HS-5 (cell line): ENCODE measurements at places on chromosomes 12 and 14.

DNA sequence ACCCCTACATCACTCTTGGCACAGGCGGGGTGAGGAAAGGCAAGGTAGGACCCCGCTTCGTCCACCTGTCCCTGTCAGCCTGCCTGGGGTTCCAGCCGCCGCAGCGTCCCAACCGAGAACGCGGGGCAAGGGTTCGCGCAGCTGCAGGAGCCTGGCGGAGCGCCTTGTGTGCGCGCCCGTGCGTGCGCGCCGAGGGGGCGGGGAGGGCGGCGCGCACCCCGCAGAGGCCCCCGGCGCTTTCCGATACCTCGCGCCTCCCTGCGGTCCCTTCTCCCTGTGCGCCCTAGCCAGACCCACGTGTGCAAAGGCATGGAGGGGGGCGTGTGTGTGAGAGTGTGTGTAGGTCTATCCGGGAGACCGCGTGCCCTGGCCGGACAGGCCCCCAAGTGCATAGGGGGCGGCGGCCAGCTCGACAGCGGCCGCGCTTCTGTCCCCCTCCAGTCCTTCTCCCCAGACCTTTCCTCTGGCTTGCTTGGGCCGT is 122.4 kb downstream of the TSPAN9 start:
- no peak for DNase-seq

- DNase-seq: no peak
Measured at GRCh38 chr12:52217223-52217622, 15.8 kb upstream of the KRT7 start.

GRCh38 chr12:69269736-69270135 is 30.4 kb downstream of the CPSF6 start:
- no peak for DNase-seq

- DNase-seq: peak; percentile 88
Measured at GRCh38 chr12:122449317-122449716, 26.8 kb upstream of the CLIP1 start.

- DNase-seq: no peak
Measured at GRCh38 chr12:116959198-116959460, 48.4 kb downstream of the FBXW8 start.

DNA sequence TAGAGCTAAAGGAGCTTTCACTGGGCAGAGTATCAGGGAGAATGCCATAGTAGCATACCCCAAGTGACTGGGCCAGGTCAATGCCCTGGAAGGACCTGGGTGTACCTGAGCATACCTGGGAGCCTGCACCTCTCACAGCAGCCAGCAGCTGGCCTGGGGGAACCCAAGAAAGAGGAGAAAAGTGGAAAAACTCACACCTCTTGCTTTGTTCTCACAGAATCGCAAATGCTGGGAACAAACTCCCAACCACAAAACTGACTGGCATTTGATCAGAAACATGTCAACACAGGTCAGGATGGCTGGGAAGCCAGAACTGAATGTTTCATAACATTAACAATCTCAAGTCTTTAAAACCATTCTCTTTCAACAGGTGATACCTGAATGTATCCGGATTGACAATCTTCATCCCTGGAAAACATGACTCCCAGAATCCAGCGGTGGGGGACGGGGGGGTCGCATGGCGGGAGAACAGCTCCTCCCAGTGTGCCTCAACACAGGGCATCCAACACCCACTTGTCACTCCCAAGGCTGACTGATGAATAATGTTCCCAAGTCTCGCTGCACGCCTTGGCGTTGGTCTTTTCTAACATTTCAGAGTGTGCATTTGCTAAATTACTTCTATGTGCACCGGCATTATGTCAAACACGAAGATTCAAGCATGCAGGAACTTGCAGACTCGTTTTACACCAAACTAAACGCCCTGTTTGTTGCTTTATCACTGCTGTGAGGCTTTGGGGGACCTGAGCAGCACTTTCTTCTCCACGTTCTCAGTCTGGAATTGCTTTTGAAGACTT is 7.9 kb downstream of the FOXN3 start:
- DNase-seq: no peak

DNA sequence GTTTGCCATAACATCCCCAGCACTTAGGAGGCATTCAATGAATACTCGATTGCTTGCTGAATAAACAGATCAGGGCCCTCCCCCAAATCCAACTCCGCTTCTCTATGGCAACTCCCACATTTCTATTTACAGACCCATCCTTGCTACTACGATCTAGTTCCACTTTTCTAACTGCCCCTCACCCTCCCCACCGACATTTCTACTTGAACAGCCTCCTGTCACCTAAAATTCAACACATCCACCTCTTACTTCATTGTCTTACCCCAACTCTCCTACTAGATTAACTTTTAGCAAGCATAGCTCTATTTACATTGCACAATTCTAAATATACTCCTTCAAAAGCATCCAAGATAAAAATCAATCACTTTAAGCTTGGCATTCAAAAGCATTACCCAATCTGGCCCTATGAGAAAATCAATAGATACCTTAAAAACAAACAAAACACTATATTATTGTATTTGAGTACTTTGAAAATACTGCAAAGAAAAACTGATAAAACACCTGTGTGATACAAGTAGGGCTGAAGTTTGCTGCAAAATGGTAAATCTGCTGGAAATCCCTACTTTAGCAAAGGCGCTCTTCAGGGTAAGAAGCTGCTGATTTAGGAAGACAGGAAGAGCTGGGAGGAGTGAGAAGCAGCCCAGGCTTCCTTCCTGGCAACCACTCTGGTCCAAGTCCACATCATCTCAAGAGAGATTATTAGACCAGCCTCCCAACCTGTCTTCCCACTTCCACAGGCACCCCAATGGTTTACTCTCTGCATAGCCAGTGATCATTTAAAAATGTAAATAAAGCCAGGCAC is 96.4 kb downstream of the HECTD4 start:
- no peak for DNase-seq

DNA sequence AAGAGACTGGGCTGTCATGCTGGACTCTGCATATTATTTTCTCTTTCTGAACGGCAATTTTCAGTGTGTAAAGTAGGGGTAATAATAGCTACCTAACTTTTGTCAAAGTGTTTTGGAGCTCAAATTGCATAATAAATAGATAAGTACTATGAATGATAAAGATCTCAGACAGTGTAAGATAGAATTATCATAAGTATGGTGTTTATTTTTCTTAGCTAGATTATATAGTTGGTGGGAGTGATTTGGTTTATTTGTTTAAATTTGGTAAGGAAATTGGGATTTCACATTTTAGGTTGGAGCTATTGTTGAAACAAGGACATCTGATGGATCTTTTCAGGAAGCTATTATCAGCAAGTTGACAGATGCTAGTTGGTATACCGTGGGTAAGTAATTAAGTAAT is 7.4 kb downstream of the ARID4A start:
- no peak for DNase-seq

GRCh38 chr14:96400495-96400894 is 8.6 kb downstream of the AK7 start:
- DNase-seq: no peak

GRCh38 chr14:61603736-61604135 is 91.6 kb upstream of the HIF1A start:
- no peak for DNase-seq

DNA sequence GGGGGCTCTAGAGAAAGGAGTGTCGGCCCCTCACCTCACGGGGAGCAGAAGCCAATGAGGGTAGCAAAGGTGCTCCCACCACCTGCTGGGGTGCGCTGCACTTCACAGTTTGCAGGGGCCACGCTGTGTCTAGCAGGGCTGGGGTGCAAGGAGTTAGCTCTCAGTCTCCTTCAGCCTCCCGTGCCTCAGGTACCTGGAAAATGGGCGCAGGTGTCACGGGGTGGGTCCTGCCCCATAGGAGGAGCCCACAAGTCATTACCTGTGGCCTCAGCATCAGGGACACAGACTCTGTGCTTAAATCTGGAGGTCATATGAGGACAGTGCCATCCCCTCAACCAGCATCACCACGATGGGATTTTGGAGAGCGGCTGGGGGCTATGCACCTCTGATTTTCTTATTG is 326.7 kb downstream of the ADGRD1 start:
- no peak for DNase-seq

- peak; percentile 8 for DNase-seq
Measured at GRCh38 chr14:92121207-92121669, 268 bp downstream of the NDUFB1 start.

GRCh38 chr14:61663312-61663979 is 31.9 kb upstream of the HIF1A start:
- no peak for DNase-seq

- DNase-seq: no peak
Measured at GRCh38 chr12:62808166-62808879, 126.6 kb downstream of the PPM1H start.

DNA sequence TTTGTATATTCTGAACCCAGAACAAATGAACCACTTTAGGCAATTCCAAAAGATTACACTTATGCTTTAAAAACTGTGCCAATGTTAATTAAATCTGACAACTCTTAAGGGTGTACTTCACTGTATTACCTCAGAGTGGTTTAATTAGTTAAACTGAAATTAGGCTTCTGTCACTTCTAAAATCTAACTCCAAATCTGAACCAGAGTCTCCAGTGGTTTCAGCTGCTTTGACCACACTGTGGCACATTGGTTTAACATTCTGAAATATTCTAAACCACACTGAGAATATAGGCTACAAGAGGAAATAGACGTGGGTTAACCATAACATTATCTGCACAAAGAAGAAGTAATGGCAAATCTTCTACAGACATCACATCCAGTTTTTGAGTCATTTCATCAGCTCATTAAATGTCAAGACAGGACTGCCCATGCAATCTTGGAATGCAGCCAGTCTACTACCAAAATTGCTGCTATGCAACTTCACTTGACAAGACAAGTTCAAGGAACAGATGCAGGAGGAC is 94.8 kb downstream of the LRP6 start:
- no peak for DNase-seq

DNA sequence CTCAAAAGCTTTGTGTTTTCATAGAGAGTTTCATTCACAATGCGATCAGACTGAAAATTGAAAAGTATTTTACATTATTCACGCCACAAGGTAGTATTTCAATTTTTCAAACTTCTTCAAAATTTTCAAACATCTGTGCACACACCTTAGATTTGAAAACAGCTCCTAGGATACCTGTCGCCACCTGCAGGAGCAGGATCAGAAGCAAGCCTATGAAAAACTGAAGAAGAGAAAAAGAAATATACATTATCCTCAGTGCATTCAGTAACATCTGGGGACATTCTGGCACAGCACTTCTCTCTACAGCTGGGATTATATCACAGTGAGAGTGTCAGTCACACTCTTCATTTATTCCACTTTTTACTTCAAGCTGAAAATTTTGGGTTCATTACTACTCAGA is 19.8 kb downstream of the TSPAN8 start:
- DNase-seq: no peak

DNA sequence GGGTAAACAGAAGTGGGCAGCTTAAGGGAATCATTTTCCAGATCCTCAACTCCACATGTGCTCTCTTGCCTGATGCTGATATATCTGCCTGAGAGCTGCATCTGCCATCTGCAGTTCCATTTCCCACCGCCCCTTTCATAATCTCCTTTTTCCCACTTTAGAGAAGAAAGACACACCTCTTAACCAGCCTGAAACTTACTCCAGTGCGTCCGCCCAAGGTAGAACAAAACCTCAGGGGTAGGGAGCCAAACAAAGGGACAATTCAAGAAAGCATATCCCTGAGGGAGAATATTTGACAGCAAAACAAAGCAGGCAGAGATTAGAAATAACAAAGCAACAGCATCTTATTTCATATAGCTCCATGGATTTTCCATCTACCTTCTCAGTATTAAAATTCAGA is 4.3 kb downstream of the MDM1 start:
- DNase-seq: no peak

DNA sequence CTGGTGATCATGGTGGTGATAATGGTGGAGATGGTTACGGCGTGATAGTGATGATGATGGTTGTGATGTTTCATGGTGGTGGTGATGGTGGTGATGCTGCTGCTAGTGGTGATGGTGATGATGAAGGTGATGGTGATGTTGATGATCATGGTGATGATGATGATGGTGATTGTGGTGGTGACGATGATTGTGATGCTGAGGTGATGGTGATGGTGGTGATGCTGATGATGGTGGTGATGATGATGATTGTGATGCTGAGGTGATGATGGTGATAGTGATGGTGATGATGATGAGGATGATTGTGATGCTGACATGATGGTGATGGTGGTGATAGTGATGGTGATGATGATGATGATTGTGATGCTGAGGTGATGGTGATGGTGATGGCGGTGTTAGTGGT is 113.2 kb upstream of the EVL start:
- DNase-seq: no peak

DNA sequence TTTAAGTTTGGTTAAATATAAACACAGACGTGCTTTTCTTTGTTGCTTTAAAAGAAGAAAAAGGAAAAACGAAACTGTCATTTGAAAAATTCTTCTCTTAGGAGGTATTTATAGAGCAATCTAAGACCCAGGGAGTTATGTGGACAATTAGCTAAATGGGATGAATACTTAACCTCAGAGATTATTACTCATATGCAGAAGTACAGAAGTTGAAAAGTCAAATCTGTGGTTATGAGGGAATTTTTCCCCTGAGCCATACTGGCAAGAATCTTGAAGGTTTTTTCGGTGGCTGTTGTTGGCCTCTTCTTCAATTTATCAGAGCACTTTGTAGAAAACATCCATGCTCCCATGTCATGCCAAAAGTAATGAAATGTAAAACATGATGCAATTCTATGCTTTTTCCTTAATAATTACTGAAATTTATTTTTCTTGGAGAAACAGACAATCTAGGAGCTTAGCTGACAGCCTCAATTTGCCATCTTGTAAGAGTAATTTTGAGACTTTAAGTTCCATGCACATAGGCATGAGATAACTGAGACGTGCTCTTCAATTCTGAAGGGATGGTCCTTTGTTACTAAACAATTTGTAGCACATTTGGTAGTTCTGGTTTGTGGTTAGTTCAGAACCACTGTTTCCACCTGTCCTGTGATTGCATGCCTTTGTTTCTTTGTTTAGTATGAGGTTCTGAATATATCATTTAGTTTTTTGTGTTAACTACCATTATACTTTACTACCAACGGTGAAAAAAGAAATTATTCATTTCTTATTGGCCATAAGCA is 126.6 kb downstream of the BCAT1 start:
- DNase-seq: no peak

DNA sequence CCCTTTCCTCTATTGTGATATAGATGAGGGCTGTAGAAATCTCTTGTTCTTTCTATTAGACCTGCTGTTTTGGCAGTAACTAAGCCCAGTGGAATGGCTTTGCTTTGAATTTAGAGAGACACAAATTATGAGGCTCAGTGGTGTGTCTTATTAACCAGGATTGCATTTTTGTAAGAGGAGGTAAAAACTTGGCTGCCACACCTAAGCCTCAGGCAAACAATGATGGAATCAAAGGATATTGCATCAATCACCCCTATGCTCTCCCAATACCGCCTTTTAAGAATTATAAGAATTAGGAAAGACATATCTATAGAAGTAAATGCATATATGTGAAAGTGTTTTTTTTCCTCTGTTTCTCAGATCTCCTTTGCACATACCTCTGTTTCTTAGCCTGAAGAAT is 63.3 kb downstream of the ACSS3 start:
- no peak for DNase-seq

DNA sequence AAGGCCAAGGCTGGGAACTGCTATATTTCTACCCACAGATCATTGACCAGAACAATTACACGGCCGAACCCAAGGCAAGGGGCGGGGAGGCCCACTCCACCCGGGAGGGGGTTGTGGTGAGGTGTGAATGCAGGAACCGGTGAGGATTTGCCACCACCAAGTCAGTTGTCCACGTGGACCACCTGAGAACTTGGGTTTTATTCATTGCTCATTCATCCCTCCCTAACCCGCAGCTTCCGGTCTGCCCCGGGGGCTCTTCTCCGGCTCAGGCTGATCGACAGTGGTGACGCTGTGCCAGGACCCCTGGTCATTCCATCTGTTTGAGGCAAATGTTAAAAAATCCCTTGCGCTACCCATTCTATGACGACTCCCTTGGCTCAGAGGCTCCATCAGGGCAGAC is 127.7 kb upstream of the RTL1 start:
- DNase-seq: no peak

GRCh38 chr14:27253966-27254365 is 656.1 kb upstream of the NOVA1 start:
- DNase-seq: no peak
